Retina (tissue), 1 donor: ENCODE measurements at places on chromosomes 7 and 10.

DNA sequence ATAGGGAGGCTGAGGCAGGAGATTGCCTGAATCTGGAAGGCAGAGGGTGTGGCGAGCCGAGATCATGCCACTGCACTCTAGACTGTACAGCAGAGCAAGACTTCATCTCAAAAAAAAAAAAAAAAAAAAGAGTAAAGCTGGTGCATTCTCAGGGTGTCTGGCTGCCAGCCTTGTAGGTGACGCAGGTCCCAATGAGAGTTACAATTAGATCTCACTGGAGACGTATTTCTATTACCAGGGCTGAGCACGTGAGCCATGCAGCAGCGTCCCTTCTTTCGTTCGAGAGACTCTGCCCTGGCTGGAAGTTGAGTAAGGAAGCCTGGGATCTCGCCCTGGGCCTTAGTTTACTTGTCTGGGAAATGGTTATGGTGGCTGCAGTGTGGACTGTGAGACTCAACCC, 22.4 kb upstream of the ZMIZ1 start:
- DNase-seq, result no peak

GRCh38 chr7:150520145-150520544, 5.5 kb downstream of the GIMAP7 start:
- DNase-seq, result no peak

GRCh38 chr10:10870523-10871241, 147.0 kb upstream of the CELF2 start:
- DNase-seq, result peak; percentile 77

GRCh38 chr7:40223451-40224127, 88.8 kb downstream of the SUGCT start:
- DNase-seq, result no peak

DNA sequence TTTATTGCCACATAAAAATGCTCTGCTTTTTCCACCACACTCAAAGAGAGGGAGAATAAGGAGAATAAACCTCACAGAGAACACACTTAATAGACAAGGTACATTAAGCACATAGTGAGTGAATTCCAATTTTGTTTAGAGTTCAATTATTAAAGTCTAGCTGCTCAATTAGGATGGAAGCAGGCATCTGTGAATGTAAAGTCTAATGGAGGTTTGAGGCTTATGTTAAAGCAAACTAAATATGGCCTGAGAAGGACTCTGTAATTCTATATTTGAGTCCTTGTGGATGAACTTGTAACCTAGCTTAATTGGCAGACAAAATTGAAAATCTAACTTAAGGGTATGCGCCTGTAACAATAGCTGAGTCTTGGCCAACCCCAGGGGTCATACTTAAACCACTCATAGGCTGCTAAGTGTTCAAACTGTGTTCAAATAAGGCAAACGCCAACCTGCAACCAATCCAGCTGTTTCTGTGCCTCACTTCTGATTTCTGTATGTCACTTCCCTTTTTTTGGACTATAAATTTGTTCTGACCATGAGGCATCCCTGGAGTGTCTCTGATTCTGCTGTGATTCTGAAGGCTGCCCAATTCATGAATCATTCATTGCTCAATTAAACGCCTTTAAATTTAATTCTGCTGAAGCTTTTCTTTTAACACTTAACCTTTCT, 31.3 kb upstream of the NME8 start:
- DNase-seq, result no peak

DNA sequence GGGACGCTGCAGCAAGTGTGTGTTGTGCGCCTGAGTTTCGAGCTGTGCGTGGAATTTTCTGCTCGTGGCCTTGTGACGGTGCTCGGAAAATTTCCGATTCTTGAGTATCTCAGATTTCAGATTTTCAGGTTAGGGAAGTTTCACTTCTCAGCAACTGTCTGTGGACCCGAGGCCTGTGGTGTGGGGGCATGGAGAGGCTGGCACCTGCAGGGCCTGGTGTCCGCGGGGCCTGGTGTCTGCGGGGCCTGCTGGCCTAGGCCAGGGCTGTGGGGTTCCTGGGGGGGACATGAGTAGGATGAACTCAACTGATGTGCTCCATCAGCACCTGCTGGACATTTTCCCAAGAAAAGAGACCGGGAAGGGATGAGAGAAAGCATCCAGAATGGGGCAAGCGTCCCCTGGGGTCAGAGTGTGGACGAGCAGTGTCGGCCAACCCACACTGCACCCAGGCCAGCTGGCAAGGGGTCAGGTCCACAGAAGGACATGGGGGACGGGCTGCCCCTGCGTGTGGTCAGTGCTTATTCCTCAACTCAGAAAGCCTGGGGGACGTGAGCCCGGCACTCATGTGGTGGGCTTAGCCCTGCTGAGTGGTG, 31.3 kb upstream of the SHH start:
- no peak for DNase-seq

- no peak for DNase-seq
These were observed 23.3 kb downstream of the NPY start for GRCh38 chr7:24307326-24307725.

DNA sequence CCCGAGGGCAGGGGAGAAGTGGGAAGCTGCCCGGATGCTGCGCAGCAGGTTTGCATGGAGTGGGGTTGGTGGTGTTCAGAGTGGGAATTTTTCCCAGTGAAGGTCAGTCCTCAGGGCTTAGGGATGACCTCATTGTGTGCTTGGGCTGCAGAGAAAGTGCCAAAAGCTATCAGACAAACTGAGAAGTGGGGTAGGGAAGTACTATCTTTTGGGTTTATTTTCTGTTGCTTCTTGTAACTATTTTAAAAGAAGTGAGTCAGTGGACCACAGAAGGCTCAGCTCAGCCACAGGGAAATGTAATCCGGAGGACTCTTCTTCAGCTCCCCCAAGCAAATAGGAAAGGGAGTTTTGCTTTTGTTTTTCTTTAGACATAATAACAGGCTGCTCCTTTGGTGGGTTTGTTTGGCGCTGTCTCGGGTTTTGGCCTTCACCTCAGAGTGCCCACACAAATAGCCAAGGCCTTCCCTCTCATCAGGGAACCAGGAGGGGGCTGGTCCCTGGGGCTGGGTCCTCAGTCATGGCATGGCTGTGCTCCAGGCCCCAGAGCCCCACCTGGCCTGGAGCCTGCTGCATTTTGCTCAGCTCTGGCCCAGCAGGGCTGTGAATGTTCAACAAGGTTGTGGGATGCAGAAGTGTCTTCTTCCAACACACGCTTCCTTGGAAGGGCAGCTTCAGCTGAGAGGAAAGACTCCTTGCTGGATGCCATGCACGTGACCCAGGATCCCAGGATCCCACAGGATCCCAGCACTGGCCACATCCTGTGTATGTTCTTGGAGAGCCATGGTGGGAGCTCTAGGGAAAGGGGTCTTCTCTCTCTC, 5.4 kb upstream of the FAM170B start:
- DNase-seq, result no peak

GRCh38 chr7:135333946-135334345, 100.3 kb downstream of the STRA8 start:
- DNase-seq, result no peak

GRCh38 chr10:98472196-98472595, 25.5 kb upstream of the HPS1 start:
- DNase-seq, result no peak

DNA sequence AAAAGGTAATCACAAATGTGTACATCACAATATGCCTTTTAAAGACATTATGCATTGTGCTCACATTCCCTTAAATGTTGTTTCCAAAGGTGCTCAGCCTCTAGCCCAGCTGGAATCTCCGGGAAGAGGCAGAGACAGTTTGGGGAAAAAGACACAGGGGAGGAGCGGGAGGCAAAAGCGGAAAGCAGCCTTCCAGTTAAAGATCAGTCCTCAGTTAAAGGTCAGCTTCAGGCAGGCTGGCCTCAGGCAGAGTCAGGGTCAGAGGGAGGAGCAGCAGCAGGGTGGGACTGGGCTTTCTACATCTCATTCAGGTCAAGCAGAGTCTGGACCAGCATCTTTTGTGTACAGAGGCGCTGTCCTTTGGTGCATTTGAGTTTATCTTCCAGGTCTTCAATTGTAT, 18.6 kb downstream of the ST7 start:
- no peak for DNase-seq

DNA sequence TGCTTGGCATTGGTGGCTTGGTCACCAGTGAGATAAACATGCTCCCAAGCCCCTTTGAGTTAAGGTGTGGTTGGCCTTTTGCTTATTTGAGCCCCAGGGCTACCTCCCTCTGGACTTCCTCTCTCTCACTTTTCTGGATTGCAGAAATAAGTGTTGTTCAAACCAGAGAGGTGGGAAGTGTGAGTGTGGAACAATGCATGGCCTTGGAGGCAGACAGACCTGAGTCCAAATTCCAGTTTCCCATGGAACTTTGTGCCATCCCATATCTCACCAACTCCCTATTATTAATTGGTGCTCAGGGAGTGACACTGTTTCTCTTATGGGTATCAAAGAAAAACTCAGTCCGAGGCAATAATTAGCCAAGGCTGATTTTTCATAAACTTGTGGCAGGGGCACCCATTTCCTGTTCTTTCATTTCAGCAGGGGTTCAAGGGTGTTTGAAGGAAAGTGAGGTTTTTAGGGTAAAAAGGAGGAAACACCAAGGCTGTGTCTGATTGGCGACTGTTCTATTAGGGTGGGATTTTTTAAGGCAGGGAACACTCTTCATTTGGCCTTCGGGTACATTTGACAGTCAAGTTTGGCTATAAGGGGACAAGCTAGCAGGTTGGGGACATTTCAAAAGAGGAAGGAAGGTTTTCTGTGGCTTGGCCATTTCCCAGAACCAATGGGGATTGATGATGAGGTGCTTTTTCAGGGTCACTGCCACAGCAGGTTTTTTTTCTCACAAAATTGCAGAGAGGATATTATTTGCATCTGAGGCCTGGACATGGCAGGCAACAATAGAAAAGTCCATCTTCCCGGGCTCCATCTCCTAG, 148.8 kb upstream of the NPY start:
- DNase-seq, result no peak

- DNase-seq, result peak; percentile 96
These were observed at the start of gene LANCL2 for GRCh38 chr7:55365205-55365674. Gene LANCL2, plus strand, starts transcription at chr7:55365337. Its CDS starts 689 bp downstream, at chr7:55366026.

DNA sequence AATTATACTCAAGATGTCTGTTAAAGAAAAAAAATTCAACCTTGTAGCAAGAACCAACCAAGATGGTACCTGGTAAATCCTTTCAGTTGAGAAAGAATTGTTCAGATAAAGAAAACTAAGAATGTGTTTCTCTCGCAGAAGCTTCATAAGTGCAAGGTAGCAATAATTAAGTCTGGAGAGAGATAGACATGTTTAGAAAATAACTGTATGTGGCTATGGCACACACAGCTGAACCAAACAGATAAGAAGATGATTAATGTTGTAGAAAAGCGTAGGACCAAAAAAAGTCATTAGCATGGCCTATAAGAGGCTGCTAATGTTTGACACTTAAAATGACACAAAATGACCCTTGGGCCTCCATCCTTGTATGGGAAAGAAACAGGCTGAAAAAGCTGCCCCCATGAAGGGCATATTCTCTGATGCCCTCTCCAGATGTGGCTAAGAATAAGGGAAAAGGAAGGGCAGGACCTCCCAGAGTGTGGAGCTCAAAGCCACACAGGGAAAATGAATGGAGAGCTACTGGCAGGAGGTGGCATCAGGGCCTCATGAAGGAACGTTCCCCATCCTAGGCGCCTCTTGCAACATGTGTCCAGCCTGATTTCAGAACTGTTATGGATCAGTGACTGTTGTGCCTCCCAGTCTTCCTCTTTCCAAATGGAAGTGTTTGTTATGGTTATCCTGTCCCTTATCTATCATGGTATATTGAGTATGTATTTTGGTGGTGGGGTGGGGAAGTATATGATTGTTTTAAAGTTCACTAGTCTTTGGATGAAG, 30.7 kb downstream of the TLL2 start:
- no peak for DNase-seq

DNA sequence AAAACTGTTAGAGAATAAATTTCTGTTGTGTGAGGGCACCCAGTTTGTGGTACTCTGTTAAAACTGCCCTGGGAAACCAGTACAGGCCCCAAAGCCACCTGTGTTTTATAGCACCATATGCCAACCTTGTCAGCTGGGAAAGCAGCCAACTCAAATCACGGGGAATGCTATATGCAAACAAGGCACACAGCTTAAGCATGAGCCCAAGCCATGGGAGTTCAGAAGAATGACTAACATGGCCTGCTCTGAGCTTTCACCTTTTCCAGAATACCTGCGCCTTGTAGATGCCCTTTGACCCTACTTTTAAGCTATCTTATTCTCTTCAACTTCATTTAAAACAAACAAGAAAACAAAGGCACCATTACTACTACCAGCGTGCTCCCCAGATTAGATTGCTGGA, 5.5 kb upstream of the SLC25A13 start:
- no peak for DNase-seq

DNA sequence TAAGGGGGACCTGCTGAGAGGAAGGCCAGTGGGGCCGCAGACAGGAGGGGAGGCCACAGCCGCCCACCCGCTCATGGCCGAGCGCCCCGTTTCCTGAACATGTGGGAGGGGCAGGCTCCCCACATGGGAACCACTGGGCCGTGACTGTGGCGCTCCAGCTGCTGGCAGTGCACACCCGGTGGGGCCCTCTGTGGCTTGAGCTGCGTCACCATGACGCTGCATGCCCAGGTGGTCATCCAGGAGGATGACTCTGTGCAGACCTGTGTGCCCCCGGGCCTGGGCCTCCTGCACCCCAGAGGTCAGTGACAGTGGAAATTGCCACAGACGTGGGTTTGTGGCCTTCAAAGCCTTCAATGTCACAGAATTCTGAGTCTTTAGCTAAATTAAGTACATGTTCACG, 85.1 kb downstream of the MGMT start:
- no peak for DNase-seq

DNA sequence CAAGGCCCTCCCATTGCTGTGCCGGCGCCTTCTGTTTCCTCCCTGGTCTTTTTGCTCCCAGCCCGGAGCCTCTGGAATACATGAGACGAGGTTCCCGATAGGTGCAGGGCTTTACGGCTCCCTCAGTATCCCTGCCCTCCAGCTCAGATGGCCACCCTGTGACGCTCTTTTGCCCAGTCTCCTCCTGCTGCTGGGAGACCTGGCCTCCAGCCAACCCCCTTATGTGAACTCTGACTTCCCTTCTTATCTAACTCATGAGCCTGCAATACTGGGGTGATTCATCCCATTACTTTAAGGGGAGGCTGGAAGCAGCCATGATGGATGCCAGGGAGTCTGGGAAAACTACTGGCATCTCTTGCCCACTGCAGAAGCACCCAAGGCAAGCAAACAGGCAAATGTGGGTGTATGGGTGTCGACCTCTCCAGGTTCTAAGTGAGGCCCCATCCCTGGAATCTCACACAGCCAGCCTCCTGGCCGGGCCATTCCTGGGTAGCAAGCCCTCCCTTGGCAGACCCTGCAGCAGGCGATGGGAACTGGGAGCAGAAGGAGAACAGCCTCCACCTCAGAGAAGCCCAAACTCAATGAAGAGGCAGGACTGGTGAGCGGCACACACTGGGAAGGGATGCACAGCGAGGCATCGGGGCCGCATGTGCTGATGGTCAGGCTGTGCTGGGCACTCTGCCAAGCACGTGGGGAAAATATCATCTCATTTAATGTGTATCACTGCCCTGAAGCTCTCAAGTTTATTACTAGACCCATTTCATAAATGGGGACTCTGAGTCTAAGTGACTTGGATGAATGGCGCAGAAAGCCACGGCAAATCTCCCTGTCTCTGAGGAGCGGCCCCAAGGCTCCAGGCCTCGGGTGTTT, 97.5 kb downstream of the FAM53B start:
- DNase-seq, result no peak

DNA sequence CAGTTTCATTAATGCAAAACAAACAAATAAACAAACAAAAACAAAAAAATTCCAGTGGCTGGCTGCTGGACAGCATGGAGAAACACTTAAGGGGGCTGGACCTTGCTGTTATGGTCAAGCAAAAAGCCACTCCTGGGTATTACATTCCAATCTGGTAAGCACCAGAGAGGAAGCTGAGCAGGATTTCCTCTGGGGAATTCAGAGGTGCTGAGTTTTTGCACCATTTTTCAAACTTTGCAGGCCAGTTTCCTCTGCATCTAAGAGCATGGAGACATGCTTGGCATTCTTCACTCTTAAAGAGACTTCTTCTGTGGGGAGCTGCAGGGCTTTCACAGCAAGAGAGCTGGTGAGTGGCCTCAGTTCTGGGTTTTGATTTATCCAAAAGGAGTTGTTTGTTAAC, 84.5 kb downstream of the FZD1 start:
- no peak for DNase-seq
